Mucosa of gallbladder (tissue), 1 donor: ENCODE measurements at places on chromosomes 1 and 21. TPM values are rescaled to one million over a fixed set of nuclear protein-coding genes. Genes with fewer than 3 reads are reported as not detected.

Gene SYT2
- total RNA-seq = 0.72 TPM

Gene CAMK1G
- total RNA-seq = 0.12 TPM

Gene ZNF683
- 2.9 TPM for total RNA-seq

Gene HSD17B7
- 34.0 TPM for total RNA-seq

Gene LRRC8B
- total RNA-seq = 21.0 TPM

Gene LIN28A
- total RNA-seq = 1.4 TPM

Gene KIF21B
- 4.9 TPM for total RNA-seq

Gene URB2
- 4.8 TPM for total RNA-seq

GRCh38 chr1:25140073-25140797 lies 92.1 kb downstream of the SYF2 start:
- peak; percentile 9 for DNase-seq

DNA sequence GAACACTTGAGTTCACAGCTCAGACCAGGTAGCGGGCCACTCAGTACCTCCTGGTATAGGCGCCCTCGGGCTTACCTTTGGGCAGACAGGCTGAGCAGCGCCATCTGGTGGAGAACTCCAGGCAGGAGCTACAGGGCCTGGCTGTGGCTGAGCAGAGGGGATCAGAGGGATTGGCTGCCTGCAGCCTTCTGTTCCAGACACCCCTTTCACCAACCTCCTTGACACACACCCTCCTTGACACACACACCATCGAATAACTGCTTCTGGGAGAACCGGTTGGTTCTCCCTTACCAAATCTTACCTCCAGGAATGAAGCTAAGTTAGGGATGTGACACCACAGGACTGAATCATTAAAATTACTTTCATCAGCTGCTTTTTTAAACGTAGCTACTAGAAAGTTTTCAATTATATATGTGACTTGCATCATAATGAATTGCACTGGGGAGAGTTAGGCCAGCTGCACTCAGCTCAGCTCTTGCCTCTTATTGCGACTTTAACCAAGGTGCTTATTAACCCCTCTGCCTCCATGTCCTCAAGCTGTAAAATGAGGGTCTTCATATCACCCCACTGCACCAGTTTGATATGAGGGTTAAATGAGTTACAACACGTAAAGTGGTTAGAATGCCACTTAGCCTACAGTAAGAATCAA lies 6.6 kb downstream of the LIN28A start:
- DNase-seq = peak; percentile 67

DNA sequence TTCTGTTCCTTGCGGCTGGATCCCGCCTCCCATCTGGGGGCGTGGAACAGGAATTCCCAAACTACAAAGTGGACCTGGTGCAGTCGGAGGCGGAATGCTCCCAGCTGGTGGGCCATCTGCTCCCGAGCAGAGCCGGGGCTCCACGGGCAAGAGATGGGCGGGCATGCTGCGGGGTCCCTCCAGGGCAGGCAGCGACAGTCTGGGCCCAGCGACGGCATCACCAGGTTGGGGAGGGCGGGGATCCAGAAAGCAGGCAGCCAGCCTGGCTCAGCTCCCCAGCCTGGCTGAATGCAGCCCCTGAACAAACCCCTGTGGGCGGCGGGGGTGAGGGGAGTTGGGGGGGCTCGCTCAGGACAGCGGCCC lies 3.6 kb downstream of the MEGF6 start:
- DNase-seq = no peak

- no peak for DNase-seq
Observed at GRCh38 chr1:24952413-24952841, 22.4 kb upstream of the RUNX3 start.

- DNase-seq = no peak
Observed at GRCh38 chr1:162855461-162856150, 5.4 kb downstream of the CCDC190 start.

DNA sequence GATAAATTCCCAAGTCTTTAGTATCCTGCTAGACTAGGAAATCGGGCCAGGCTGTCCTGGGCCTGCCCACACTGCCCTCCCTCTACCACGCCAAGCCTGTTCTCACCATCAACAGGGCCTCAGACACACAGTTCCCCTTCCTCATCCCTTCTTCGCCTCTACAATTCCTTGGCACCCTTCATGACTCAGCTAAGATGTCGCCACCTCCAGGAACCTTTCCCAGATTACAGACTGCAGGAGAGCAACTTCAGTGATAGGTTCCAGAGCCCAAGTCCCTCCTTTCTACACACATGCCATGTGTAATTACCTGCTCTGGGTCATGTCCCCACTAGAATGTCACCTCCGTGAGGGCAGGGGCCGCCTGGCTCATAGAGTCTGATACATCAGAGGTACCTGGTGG lies 3.3 kb downstream of the RIMS3 start:
- no peak for DNase-seq

DNA sequence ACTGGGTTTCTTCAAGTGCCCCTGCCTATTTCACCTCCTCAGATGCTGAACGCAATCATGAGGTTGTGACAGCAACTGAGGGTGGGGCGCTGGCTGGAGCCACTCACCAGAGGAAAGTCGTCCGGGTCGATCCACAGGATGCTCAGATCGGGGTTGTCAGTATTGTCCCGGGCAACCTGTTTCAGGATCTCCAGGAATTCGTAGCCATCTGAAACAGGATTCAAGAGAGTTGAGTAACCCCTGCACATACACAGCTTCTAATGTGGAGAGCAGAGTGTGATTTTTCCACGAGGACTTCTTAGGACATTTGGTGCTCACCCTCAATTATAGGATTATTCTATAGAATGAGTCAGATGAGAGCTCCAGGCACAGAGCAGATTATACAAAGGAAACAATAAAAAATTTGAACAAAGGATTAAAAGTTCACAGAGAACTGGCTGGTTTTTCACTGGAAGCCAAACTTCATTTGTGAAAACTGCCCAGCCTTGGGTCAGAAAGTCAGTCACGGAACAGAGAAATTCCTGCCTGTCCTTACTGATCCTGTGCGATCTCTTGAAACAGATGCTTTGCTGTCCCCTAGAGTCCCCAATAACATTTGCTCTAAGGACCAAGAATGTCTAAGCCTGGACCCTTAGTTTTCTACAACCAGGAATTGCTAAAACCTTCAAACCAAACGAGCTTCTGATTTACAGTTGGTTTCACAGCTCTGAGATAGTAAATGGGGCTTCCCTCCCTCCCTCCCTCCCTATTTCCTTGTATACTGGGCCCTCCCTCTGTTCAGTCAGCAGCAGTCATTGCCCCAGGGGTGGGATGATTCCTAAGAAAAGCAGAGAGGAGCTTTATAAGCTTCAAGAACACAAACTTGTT lies 63.2 kb downstream of the CASQ2 start:
- no peak for DNase-seq

- peak; percentile 92 for DNase-seq
Observed at GRCh38 chr21:15064576-15065391, at the start of gene NRIP1. Gene NRIP1, minus strand, starts transcription at chr21:15065000. Its CDS starts 96,808 bp downstream, at chr21:14968192.

- no peak for DNase-seq
Observed at GRCh38 chr1:55735106-55735505, 519.9 kb upstream of the USP24 start.

DNA sequence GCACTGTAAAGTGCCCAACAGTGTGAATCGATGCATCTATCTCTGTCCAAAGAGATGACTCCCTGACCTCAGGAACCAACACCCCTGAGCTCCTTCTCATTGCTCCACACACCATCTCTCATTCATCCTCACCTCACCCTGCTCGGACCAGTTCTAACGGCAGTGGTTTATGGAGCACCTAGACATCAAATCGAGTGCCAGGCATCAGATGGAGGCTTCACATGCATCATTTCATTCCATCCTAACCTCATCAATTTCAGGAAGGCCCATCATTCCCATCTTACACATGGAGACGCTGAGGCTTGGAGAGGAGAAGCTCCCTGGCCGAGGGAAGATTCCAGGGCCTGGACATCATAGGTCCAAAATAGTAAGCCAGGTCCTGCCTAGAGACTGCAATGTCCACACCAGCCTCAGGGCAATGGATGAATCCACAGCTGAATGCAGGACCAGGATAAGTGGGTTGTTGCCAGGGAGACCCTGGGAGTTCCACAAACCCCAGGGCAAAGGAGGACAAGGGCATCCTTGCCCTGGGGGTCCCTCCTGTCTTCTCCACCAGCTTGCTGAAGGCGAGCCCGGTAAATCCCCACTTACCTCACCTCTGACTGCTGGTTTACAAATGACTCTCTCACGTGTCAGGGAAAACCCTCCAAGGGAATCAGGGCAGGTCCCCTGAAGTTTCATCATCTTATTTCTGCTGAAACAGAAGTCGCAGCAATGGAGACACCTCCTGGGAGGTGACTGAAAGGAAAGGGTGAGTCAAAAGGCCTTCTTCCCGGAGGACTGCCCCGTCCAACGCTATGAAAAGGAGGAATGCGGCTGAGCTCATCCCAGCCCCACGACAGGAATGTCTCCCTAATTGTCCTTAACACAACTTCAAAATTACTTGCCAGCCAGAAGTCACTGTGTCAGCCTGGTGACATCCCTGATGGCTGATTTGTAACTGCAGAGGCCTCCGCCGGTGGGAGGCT lies 9.0 kb upstream of the IFFO2 start:
- DNase-seq = no peak

DNA sequence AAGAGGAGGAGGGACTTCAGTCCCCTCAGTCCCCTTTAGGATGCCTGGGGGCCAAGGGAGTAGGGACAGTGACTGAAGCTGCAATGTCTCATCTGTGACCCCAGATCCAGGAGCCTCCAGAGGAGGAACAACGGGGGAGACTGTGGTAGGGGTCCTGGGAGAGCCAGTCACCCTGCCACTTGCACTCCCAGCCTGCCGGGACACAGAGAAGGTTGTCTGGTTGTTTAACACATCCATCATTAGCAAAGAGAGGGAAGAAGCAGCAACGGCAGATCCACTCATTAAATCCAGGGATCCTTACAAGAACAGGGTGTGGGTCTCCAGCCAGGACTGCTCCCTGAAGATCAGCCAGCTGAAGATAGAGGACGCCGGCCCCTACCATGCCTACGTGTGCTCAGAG lies 18.3 kb downstream of the LY9 start:
- no peak for DNase-seq

DNA sequence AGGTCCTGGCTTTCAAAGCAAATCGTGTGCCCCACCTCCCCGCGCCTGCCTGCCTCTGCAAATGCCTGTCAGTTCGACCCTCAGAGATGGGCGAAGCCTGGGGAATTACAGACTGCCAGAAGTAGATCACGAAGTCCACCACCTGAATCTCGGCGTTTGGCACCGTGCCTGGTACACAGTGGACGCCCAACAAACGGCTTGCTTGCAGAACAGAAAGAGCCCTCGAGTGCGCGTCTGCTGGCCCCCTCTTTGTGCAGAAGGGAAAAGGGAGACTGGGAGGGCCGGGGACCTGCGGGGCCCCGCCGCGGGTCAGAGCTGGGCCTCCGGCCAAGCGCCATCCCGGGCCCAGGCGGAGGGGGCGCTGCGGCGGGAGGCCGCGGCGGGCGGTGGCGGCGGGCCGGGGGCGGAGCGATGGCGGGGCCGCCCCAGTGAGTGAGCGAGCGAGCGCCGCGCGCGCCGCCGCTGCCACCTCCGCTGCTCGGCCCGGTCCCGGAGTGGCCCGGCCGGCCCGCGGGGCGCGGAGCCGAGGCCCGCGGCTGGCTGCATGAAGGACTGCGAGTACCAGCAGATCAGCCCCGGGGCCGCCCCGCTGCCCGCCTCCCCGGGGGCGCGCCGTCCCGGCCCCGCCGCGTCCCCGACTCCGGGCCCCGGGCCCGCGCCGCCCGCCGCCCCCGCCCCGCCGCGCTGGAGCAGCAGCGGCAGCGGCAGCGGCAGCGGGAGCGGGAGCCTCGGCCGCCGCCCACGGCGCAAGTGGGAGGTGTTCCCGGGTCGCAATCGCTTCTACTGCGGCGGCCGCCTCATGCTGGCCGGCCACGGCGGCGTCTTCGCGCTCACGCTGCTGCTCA lies at the start of gene ZDHHC18:
Gene ZDHHC18 (plus strand): TSS at position 428 of the 845 bp plus-strand sequence. CDS start 117 bp downstream, at position 545.
- peak; percentile 62 for DNase-seq

- no peak for DNase-seq
Observed at GRCh38 chr1:178682886-178683285, 42.2 kb upstream of the RALGPS2 start.

GRCh38 chr1:113217447-113218208 lies 144.6 kb downstream of the LRIG2 start:
- DNase-seq = peak; percentile 36

- no peak for DNase-seq
Observed at GRCh38 chr1:162111572-162111971, 42.1 kb downstream of the NOS1AP start.

DNA sequence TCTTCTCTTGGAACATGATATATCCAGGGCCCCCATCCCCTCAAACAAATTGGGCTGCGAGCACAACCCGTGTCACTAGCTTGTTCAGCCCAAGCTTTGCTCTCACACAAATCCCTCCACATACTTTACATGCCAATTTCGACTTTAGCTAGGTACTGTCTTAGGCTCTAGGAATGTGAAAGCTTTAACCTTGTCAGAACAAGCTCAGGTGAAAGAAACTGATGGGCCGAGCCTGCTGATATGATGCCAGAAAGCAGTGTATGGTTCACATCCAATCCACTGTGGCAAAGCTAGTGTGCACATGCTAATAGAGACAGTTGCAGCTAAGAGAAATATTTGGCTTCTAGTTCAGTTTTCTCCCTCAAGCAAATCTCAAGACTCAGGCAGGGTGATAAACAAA lies 79.5 kb downstream of the TNFSF18 start:
- DNase-seq = no peak

DNA sequence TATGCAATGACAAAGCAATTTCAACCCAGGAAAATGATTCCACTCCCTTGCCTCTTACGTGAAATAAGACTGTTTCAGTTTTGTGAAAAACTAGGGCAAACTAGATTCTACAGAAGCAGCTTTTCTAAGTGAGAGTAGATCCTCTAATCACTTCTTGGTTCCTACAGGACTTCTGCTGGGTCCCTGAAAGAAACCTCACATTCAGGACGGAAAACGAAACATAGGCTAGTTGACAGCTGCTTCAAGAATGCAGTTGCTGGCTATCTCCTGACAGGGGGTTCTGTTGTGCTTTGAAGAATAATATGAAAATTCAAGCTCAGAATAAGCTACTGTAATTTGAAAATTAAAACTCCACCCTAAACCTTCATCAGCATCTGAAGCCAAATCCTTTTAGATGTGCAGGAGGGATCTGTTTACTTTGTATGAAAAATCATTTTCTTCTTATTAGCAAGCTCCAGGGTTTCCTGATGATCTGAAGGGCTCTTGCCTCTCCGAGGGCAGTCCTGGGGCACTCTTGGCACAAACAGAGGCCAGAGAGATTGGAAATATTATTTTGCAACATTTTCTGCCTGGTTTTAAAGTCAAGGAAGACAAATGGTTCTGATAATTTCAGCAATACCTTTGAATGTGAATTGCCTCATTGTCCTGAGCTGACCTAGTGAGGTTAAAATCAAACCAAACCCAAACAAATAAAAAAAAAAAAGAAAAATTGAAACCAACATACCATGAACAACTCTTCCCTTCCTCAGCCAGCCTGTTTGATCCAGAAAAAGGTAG lies 55.0 kb downstream of the NTMT2 start:
- no peak for DNase-seq

DNA sequence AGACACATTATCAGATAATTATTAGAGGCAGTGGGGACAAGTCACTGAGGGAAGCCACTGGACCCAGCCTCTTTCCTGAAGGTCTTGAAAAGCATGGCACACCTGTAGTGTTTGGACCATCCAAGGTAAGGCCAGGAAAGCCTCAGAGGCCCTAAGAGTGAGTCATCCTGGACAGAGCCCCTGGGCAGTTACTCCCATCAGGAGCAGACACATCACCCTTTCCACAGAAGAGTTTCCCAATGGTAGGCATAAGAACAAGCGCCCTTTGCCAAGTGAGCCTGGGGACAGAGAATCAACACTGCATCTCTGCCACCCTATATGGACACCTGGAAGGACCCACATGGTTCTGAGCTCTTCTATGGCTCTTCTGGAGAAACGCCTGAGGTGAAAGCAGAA lies 136.0 kb downstream of the PLXNA2 start:
- DNase-seq = no peak
